LHCN-M2 (cell line): ENCODE measurements at places on chromosomes 6 and 20. TPM values are rescaled to one million over a fixed set of nuclear protein-coding genes. Genes with fewer than 3 reads are reported as not detected.

The SAMD10 gene
- total RNA-seq = 1.2 and 3.1 TPM in 2 replicates

GRCh38 chr20:51899674-51900073 is 97.4 kb upstream of the SALL4 start:
- DNase-seq = no peak

DNA sequence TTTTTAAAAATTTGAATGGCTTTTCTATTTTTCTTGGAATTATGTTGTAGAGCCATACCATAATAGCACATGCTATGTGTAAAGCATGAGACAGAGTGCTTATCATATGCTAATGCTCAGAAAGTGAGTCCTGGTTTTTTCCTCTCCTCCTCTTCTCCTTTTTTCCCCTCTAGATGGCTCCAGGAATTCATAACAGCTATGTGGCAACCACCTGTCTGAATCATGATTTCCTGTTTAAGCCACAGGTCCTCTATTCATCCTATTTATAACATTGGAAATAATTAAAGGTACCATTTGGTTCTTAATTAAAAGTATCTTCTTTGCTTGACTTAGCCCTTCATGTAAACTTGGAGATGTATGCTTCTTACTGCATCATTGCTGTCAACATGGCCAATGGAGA is 260.0 kb upstream of the MAP3K7 start:
- DNase-seq = no peak

GRCh38 chr6:118319894-118320649 is 228.0 kb upstream of the PLN start:
- peak; percentile 37 for DNase-seq

The TFAP2A gene
- total RNA-seq = 0.06 and 0.29 TPM in 2 replicates

DNA sequence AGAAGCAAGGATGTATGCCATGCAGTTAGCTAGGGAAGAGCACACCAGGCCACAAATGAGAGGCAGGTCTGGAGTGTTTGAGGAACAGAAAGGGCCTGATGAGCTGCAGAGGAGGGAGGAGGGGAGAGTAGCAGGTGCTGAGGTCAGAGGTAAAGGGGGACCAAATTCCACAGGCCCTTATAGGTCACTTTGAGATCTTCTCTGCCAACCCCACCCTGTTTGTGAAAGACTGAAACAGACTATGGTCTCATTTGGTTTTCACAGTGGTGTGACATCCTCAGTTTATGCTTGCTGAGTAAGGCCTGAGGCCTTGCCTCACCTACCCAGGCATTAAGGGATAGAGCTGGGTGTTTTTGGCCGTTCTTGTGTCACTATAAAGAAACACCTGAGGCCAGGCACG is 187.7 kb upstream of the MYLIP start:
- DNase-seq = no peak

- DNase-seq = no peak
Observed at GRCh38 chr6:6960571-6961251, 147.1 kb upstream of the RREB1 start.

The LAMA4 gene
- total RNA-seq = 6.5 and 6.8 TPM in 2 replicates

The C4B gene
- 1.8 and 3.5 TPM in 2 replicates for total RNA-seq
